ENCODE measurements at places on chromosomes 16 and 17.

- no peak for DNase-seq
Measured at GRCh38 chr17:80879723-80880647, 111.7 kb upstream of the CHMP6 start.

- DNase-seq, result no peak
Measured at GRCh38 chr17:41167561-41167960, 460 bp downstream of the KRTAP4-3 start.

DNA sequence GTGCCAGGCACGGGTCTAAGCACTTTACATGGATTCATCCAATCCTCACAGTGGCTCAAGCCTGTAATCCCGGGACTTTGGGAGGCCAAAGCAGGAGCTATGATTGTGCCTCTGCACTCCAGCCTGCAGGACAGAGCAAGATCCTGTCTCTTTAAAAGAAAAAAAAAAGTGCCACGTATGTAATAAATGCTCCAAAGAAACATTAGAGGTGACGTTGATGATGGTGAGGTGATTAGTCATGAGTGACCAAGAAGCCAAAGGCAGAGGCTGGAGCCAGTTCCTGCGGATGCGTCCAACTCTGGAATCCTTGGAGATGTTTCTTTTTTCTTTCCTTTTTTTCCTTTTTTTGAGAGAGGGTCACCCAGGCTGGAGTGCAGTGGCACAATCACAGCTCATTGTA is 59.4 kb upstream of the SIAH1 start:
- no peak for DNase-seq

DNA sequence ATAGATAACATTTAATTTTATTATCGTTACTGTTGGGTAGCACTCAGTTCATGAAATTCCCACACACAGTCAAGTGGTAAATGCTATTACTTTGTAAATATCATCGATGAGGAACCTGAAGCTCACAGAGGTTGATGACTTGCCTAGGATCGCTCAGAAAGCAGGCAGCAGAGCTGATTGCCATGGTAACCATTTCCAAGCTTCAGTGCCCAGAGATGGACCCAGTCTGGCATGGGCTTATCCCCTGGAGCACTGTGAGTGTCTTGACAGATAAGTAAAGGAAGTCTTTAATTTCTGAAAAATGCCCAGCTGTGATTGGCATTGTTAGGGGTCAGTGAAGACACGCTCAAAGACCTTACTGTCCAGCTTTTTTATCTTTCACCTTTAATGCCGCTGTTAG is 95.0 kb downstream of the PRKCB start:
- DNase-seq, result no peak

DNA sequence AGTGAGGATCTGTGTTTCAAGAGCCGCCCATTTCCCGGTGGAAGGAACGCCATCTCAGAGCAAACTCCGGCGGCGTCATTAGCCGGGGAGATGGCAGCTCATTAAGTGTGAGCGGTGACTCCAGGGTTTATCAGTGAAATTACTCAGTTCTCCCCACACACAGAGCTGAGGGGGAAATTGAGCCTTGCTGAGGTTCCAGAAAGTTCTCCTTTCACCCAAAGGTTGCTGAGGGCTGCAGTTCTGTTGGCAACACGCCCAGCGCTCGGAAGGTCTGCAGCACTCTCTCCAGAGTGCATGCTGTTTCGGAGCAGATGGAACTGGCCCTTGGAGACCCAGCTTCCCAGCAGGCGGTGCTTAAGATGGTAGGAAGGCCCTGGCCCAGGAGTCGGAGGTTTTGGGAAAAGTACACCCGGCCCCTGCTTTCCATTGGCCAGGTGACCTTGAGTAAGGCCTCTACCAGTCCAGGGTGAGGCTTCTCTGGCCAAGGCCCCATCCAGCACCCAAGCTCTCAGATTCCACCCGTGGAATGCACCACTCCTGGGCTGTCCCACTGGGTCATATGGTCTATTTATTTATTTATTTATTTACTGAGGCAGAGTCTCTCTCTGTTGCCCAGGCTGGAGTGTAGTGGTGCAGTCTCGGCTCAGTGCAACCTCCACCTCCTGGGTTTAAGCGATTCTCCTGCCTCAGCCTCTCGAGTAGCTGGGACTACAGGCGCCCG is 167.7 kb upstream of the CIBAR2 start:
- no peak for DNase-seq
